ENCODE measurements at places on chromosomes 1 and 21.

GRCh38 chr1:247115141-247115510 is 11.0 kb upstream of the ZNF669 start:
- DNase-seq: no peak

DNA sequence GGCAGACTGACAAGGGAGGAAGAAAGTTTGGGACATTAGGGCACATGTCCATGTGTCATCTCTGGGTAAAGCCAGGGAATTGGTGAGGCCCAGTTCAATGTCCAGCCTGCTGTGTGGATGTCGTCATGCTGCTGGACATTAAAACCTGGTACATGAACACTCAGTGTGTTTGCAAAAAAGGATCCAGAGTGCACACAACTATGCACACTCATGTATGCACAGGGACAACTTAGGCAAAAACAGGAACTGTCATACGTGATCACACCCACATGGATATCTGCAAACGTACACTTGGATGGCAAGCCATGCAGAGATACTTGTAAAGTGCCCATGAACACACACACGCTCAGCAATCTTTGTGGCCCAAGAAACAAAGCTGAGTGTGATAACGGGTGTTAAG is 47.9 kb upstream of the NEK2 start:
- no peak for DNase-seq

DNA sequence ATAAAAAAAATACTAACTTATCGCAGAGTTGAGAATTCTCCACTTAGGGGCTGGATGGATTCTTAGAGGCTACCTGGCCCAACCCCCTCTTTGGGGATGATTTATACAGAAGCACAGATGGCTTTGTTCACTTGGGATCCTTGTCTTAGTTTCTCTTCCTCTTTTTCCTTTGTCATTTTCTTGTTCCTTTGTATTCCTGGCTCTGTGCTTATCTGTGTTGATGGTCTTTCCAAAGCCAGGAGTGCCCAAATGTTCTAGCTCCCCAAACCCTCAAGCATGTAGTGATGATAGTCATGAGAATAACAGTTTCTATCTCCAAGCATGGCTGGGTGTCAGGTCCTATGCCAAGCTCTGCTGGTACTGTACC is 27.4 kb downstream of the EPHB2 start:
- no peak for DNase-seq

GRCh38 chr1:186409091-186409490 is 33.5 kb downstream of the ODR4 start:
- DNase-seq: no peak

- DNase-seq: no peak
Observed at GRCh38 chr21:14691914-14692313, 145.8 kb upstream of the SAMSN1 start.

- no peak for DNase-seq
Observed at GRCh38 chr1:119480175-119480574, 26.8 kb upstream of the HSD3B1 start.

GRCh38 chr1:175272361-175272760 is 79.8 kb upstream of the KIAA0040 start:
- DNase-seq: no peak

DNA sequence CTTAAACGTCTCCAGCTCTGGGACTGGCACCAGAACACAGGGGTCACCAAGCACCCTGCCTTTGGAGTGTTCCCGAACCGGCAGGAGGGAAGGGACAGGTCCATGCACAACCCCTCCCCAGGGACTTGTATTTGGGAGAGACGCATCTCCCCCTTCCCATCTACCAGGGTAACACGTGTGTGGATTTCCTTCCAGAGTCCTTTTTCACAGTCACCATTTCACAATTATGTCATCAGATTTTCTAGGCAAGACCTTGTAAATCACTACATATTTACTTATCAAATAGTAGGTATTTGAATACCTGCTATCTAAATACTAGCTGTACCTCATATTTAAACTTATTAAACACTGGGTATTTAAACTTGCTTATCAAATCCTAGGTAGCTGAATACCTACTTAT is 57.4 kb upstream of the AJAP1 start:
- no peak for DNase-seq

GRCh38 chr1:244224487-244225430 is 173.7 kb downstream of the ZBTB18 start:
- DNase-seq: no peak

GRCh38 chr1:229535230-229535629 is 23.3 kb downstream of the ABCB10 start:
- DNase-seq: no peak

GRCh38 chr21:45264912-45265515 is 22.7 kb downstream of the POFUT2 start:
- no peak for DNase-seq

Data from bronchial epithelial cell (primary cell).